Activated T-helper 1 cell treated with anti-CD3 and anti-CD28 coated beads, Interleukin-2, amount 50 U/mL, for 16 hours (primary cell): ENCODE measurements at places on chromosomes 6 and 20.

DNA sequence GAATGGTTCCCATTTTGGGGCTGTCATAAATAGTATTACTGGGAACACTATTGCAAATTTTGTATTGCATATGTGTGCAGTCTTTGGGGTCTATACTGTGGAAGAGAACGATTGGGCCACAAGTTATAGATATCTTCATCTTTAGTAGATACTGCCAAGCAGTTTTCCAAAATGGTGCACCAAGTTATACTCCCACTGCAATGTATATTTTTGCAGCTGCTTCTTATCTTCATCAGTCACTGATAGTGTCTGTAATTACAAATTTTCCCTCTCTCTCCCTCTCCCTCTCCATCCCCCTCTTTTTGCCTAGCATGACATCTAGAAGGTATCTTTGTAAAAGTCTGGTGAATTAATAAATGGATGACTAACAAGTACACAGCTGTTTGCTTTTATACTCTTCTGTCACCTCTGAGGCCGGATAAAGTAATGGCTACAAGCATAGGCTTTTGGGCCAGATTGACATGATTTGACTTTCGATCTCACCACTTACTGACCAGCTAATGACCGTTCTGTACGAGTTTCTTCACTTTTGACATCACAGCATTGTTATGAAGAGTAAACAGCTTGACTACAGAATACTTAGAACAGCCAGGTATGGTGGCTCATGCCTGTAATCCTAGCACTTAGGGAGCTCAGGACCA lies 113.3 kb upstream of the SLC2A12 start:
- DNase-seq = no peak

- no peak for DNase-seq
These were observed 824 bp upstream of the CSTL1 start for GRCh38 chr20:23438661-23439060.

- DNase-seq = no peak
These were observed 61.1 kb upstream of the SPTLC3 start for GRCh38 chr20:12947691-12948090.

DNA sequence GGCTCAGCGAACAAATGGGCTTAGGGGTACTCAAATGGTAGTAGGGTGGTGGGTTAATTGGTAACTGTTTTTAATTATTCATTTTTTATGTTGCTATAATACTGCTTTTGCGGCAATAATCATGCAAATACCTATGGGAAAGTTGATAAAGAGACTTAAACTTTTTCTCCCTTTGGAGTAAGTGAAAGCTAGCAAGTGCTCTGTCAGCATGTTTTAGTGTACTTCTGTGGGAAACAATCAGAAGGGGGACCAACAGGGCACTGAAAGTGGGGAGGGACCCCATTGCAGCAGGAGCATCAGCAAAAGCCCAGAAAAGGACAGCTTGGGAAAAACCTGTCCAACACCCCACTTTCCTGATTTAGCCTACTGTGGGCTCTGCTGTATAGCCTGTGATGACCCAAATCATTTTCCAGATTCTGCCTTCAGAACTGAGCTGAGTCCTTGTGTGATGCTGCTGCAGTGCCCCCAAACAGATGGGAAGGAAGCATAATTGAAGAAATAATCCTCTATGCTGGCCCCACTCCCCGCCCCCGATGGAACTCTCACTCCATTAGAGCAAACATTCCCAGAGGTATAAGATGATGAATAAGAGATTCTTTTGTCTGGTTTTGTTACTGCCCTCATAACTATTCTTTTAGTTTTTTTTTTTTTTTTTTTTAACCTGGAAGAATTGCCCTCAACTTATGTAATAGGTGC lies 322.8 kb downstream of the CD83 start:
- no peak for DNase-seq

- no peak for DNase-seq
These were observed 7.0 kb downstream of the KAT14 start for GRCh38 chr20:18144541-18145099.

GRCh38 chr20:35171753-35172433 lies at the start of gene PROCR:
Gene PROCR, plus strand, starts transcription at chr20:35172072. Its CDS starts 83 bp downstream, at chr20:35172155.
- no peak for DNase-seq

GRCh38 chr20:31836853-31837608 lies 8.4 kb downstream of the FOXS1 start:
- no peak for DNase-seq
